ENCODE measurements at places on chromosomes 6 and 20. TPM values are rescaled to one million over a fixed set of nuclear protein-coding genes. Genes with fewer than 3 reads are reported as not detected.

DNA sequence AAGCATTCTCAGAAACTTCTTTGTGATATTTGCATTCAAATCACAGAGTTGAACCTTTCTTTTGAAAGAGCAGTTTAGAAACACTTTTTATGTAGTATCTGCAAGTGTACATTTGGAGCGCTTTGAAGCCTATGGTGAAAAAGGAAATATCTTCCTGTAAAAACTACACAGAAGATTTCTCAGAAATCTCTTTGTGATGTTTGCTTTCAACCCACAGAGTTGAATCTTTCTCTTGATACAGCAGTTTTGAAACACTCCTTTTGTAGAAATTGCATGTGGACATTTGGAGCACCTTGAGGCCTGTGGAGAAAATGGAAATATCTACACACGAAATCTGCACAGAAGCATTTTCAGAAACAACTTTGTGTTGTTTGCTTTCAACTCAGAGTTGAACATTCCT lies 612.3 kb upstream of the ZNF337 start:
- DNase-seq = no peak

DNA sequence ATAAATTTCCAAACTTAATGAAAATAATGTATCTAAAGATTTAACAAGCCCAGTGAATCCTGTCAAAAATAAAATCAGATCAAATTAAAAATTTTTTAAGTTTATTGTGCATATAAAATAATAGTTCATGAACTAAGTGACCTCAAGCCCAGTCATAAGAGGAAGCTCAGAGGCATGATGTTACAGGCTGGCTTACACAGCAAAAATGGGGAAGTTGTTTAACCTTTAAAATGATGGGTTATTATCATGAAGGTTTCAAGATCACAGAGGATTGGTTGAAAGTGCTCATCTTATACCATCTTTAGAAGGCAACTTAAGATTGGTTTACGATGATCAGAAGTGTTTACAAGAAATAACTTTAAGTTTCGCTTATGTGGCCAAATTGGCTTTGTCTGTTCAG lies 102.5 kb downstream of the PAK5 start:
- DNase-seq = no peak

Gene OR2B6
- not detected for total RNA-seq

DNA sequence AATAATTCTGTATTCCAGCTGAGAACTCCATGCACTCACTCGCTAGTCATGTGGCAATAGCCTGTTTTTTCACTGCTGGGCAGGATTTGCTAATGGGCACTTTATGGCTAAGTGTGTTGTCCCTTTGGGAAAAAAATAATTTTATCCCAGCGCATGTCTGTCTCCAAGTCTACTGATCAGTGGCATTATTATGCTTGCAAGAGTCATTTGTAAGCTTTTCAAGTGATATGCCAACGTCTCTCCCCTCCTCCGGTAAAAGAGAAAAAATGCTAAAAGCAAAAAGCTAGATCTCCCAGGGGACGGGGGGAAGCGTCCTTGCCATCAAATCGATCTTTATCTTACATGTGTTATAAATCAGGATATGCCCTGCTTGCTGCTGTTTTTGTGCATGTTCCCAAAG lies 407.7 kb downstream of the CDH26 start:
- DNase-seq = no peak

DNA sequence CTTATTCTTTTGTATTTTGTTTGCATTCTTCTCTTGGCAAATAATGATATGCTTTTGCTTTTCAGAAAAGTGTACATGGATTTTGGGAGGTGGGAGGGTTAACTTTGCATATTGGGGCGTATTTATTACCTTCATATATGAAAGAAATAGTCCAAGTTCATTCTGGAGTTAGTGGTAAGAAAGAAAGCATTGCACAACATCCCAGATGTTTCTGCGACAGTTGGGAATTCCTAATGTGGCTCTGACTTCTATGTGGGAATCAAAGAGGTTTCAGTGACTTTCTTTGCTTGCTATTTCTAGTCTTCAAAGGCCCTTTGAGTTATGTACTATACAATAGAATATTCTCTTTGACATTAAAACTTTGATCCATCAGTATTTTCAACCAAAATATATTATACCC lies 78.1 kb downstream of the MMUT start:
- DNase-seq = peak; percentile 1

Gene KIF25
- 0.82 TPM for total RNA-seq

Gene COL11A2
- 5.7 TPM for total RNA-seq

Gene SLC22A16
- 1.3 TPM for total RNA-seq

Gene RNF146
- total RNA-seq = 64.4 TPM

Gene SNPH
- total RNA-seq = 5.7 TPM

Gene SLPI
- total RNA-seq = 181 TPM

Gene L3MBTL1
- total RNA-seq = 13.4 TPM

DNA sequence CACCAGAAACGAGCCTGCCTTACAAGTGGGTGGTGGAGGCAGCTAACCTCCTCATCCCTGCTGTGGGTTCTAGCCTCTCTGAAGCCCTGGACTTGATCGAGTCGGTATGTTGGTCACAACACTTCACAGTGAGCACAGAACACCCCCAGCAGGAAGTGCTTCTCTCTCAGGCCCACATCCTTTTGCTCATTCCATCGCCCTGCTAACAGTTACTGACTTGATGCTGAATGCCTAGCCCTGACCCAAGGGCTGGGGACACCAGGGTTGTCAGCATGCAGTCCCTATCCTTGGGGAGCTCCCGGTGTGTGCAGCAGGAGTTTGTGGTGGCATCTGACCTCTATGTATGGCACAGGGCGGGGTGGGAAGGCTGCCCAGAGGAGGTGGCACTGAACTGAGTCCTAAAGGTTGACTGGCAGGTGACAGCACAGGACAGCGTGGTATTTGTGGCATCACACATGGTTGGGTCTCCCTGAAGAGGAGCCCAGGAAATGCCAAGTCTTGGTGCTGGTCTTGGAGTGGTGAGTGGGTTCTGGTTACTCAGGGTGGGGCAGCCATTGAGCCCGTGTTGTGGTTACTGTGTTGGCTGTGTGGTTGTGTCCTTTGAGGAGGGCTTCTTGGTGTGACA lies 26.7 kb downstream of the GTSF1L start:
- no peak for DNase-seq

GRCh38 chr6:154981079-154981870 lies 13.8 kb upstream of the TIAM2 start:
- no peak for DNase-seq

Gene CDKAL1
- total RNA-seq = 36.5 TPM

- no peak for DNase-seq
These were observed 53.8 kb downstream of the CD40 start for GRCh38 chr20:46171909-46172308.
